Forelimb muscle (tissue), 1 donor: ENCODE measurements at places on chromosomes 4 and X.

DNA sequence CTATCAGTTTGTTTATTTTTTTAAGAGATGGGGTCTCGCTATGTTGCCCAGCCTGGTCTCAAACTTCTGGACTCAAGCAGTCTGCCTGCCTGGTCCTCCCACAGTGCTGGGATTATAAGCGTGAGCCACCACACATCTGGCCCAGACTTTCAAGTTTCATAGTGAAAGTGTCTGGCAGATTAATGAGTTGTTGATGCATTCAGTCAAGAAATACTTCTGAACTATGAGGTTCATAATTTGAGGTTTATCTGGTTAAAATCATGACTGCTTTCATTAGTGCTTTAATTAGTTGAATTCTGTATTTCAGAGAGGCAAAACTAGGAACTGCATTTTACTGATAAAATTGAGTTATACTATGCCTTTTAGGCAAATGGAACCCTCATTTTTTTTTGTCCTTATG lies 638.6 kb downstream of the RPA4 start:
- DNase-seq, result no peak

- no peak for DNase-seq
Measured at GRCh38 chr4:152265149-152265621, 270.7 kb downstream of the FBXW7 start.

GRCh38 chrX:139204898-139205667 lies 325.5 kb upstream of the F9 start:
- no peak for DNase-seq

GRCh38 chr4:23878246-23878891 lies 11.5 kb downstream of the PPARGC1A start:
- DNase-seq, result no peak

- no peak for DNase-seq
Measured at GRCh38 chr4:16820329-16820728, 78.1 kb downstream of the LDB2 start.

- DNase-seq, result no peak
Measured at GRCh38 chr4:30728311-30728710, 8.1 kb downstream of the PCDH7 start.

DNA sequence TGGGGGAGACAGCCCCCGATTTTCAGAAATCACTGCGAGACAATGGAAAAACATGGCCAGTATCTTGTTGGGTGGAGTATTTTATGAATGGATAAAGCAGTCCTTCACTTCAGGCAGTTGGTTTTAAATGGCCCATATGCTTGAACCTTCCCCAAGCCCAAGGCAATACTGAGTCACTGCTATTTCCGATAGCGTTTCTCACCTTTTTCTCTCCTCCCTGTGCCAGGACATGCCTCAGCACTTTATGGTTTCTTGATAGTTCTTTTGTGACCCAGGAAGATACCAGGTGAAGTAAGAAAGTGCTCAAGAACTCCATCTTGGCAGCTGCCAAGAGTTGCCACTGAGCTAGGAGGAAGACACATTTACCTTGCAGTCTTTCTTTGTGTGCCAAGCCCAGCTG lies 26.8 kb upstream of the ESX1 start:
- DNase-seq, result no peak

DNA sequence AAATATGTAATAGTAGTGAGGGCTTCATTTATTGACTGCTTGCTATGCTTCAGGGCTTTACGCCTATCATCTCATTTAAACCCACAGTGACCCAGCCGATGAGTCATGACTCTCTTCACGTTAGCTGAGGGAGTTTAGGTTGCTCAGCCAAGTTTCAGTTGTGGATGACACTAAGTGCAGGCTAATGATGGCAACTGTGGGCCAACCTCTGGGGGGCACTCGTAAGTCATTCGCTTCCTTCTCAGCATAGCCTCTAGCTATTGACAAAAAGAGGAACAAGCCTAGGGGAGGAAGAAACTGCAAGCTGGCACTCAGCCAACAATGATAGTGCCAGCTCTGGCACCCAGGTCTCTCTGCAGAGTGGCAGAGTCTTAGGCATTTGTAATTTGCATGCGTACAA lies 325.0 kb downstream of the ARHGAP10 start:
- DNase-seq, result no peak

- no peak for DNase-seq
Measured at GRCh38 chr4:54548098-54548620, 109.6 kb upstream of the KIT start.

DNA sequence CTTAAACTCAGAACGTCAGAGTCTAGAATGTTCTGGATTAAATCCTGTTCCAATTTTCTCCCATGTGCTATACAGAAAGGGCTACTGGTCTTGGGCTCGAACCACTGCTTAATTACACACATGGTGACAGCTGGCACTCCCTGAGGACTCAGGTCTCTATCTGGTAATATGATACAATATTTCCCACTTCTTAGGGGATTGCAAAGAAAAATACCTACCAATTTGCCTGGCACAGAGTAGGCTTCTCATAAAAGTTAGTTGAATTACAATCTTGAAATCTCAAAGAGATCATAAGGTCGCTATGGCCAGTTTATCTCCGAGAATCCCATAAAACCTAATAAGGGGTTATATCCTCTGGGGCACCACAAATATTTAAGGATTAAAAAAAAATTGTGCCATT lies 8.6 kb downstream of the GPM6B start:
- no peak for DNase-seq

DNA sequence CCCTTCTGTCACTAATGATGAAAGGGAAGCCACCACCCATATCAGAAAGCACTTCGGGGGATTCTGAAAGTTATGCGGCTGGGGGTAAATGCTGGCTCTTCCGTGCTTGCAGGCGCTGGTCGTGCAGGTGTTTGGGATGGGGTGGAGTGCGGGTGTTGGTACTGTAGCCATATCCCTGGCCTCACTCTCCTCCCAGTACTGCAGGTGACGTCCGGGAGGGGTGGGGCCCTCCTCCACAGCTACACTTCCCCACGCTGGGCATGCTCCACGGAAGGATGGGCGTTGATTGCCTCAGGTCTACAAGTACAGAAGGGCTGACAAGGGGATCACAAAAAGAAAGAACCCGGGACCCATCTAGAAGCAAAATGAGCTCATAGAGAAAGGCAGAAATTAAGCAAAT lies 48.6 kb upstream of the CLDN24 start:
- DNase-seq, result no peak

- DNase-seq, result peak; percentile 90
Measured at GRCh38 chr4:127446427-127446885, 186.3 kb upstream of the INTU start.

- no peak for DNase-seq
Measured at GRCh38 chr4:7964459-7964858, 24.8 kb upstream of the AFAP1 start.

- DNase-seq, result no peak
Measured at GRCh38 chrX:19964017-19964710, 26.7 kb downstream of the BCLAF3 start.

GRCh38 chr4:10582059-10582686 lies 102.4 kb downstream of the CLNK start:
- peak; percentile 17 for DNase-seq

GRCh38 chr4:82213485-82214417 lies 160.0 kb downstream of the HNRNPD start:
- DNase-seq, result no peak

DNA sequence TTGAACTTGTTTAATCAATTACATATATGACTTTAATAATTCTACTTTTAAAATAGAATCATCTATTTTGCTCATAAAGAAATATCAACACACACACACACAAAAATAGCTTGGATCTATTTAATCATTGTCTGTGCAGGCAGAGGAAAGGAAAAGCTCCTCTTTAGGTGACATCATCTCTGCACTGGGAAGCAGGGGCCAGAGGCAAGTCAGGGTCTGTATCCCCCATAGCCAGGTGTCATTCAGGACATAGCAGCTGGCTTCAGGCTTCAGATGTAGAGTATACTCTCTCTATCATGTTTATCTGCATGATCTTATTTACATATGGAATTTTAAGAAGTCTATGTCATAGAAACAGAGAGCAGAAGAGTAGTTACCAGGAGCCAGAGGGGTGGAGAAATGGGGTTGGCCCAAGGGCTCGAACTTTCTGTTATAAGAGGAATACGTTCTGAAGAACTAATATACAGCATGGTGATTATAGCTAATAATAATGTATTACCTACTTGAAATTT lies 110.4 kb upstream of the LDB2 start:
- DNase-seq, result no peak

DNA sequence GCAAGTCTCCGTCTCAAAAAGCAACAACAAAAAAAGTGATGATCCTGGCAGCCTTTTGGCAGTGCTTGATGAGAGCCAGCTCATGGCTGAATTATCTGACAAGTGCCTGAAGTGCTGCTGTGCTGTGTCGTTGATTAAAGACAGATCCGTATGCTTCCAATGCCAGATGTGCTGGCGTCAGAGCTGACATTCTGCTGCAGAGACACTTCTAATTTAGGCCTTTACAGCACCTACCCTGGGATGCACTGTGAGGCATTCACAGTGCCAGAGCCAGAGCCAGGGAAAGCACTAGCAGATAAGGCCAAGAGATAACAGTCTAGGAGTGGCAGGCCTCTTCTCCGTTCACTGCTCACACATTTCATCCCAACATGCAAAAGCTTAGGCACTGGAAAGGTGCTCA lies 995.5 kb downstream of the RAB28 start:
- no peak for DNase-seq

GRCh38 chrX:80648023-80648422 lies 161.7 kb downstream of the BRWD3 start:
- no peak for DNase-seq
